Calu3 (cell line): ENCODE measurements at places on chromosomes 5 and 9. TPM values are rescaled to one million over a fixed set of nuclear protein-coding genes. Genes with fewer than 3 reads are reported as not detected.

DYNC2I2 gene
- 52.4 and 53.2 TPM in 2 replicates for total RNA-seq

GRCh38 chr5:57408285-57408684, 74.3 kb downstream of the ACTBL2 start:
- H3K27ac ChIP-seq: no peak overlapping the region
- no peaks in the 10 kb centered on the region for H3K27me3 ChIP-seq

PRRX2 gene
- total RNA-seq: not detected in 2 replicates

HAND1 gene
- not detected in 2 replicates for total RNA-seq

DNA sequence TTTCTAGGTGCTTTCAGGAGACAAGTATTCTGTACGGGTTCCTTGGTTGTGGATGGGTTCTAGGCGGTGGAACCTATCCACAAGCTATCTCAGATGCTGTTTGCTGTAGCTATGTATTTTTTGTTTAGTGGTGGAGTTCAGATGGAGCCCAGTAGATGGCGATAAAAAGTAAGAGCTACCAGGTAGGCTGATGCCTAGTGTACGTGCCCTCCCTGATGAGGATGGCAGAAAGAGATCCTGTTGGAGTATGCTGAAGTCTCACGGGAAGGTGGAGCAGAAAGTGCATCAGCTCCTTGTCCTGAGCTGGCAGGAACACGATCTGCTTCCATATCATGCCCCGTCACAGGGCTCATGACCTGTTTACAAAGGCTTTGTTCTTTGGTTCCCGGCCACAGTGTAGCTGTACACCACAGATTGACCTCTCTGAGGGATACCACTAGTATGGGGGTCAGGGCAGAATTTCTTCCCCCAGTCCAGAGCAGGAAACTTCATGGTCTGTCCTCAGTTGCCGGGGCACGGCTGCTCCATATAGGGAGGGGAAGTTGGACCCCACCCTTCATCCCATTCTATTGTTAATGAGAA, 12.6 kb upstream of the UGT3A2 start:
- no peaks in the 10 kb centered on the region for H3K36me3 ChIP-seq
- H3K27me3 ChIP-seq: peaks cover 39% of the 10 kb centered on the region
- H3K4me3 ChIP-seq: no peak overlapping the region
- no peaks in the 10 kb centered on the region for H3K4me1 ChIP-seq
- no peak overlapping the region for H3K27ac ChIP-seq
